ENCODE measurements at places on chromosomes 6 and 20.

GRCh38 chr6:47787620-47788497 is 6.0 kb downstream of the OPN5 start:
- DNase-seq: peak; percentile 9

DNA sequence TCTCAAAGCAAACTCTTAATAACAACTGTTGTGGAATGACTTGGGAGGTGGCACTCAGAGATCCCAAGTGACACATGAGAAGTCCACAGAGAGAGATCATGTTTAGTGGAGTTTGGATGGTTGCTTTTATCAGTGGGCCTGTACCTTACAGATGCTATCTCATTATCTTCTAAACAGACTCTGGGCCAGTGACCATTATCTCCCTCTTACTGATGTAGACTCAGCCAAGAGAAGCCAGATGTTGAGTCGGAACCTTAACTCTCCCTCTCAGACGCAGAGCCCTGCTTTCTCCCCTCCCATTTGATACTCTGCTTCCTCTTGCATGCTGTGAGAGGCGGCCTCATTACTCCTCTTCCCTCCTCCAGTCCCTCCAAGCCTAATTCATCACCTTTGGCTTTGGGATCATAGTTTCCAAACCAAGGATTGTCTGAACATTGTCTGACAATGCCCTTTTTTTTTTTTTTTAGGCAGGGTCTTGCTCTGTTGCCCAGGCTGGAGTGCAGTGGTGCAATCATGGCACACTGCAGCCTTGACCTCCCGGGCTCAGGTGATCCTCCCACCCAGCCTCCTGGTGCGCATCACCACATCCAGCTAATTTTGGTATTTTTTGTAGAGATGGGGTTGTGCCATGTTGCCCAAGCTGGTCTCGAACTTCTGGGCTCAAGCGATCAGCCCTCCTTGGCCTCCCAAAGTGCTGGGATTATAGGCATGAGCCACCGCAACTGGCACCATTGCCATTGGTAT is 4.5 kb upstream of the DDR1 start:
- no peak for DNase-seq

DNA sequence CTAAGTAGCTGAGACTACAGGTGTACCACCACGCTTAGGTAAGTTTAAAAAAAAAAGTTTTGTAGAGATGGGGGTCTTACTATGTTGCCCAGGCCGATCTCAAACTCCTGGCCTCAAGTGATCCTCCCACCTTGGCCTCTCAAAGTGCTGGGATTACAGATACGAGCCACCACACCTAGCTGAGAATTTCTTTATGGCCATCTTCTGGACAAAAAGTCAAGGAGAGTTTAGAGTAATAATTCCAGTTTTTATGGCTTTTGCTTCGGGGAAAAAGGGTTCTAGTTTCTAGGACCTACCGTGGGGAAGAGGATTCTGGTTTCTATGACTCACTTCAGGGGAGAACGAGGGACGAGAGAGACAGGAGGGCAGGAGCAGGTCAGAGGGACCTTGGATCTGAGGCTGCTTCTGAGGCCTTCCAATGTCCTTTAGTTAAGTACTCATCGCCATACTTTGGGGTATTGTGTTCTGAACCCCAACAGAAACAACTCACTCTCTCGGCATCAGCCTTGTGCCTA is 69.3 kb upstream of the IER3 start:
- DNase-seq: no peak

GRCh38 chr20:58666702-58667101 is 15.6 kb downstream of the STX16 start:
- DNase-seq: no peak

- DNase-seq: peak; percentile 6
Measured at GRCh38 chr6:105892577-105893262, 193.4 kb upstream of the PRDM1 start.

DNA sequence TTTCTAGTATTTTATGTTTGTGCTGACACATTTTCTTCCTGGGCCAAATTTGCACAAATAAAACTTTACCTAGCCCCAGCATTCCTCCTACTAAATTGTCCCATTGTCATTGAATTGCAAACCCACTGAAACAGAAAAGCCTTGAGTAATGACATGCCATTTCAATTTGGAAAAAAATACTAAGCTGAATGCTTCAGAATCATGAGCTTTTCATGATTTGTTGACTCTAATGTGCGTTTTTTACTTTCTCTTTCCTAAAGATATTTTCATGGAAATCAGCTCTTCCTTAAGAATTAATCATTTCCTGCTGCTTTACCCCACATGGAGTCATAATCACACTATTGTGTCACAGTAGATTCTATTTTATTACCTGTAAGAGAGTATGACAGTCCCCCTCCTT is 47.4 kb downstream of the TRDN start:
- DNase-seq: no peak

DNA sequence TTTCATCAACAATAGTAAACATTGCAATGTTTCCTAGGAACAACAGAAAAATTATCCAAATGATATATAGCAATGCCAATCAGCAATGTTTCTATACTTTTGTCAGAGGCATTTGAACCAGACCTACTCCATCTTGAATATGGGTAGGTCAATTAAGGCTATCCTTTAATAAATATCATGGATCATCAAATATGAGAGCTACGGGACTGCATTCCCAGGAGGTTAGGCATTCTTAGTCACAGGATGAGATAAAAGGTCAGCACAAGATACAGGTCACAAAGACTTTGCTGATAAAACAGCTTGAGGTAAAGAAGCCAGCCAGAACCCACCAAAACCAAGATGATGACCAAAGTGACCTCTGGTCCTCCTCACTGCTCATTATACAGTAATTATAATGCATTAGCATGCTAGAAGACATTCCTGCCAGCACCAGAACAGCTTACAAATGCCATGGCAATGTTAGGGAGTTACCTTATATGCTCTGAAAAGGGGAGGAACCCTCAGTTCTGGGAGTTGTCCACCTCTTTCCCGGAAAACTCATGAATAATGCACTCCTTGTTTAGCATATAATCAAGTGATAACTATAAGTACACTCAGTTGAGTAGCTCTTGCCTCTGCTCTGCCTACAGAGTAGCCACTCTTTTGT is 8.6 kb upstream of the SERPINB6 start:
- DNase-seq: no peak

DNA sequence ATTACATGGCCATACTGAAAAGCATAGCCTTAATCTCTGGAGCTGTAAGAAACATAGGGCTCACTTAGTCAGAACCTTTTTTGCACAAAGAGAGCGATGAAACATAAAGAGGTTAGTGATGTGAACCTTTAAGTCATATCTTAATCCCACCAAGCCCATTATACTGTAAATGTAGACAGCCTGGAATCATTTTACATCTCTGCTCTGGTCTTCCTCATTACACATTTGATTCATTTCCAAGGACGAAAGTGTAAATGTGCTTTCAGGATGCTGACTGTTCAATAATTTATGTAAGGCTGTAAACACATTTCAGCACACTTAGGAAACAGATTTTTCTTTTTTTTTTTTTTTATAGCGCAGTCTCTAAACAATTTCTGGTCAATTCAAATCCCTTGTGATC is 131.3 kb upstream of the B3GAT2 start:
- DNase-seq: no peak

- DNase-seq: no peak
Measured at GRCh38 chr6:148426317-148426977, 83.8 kb downstream of the SASH1 start.

DNA sequence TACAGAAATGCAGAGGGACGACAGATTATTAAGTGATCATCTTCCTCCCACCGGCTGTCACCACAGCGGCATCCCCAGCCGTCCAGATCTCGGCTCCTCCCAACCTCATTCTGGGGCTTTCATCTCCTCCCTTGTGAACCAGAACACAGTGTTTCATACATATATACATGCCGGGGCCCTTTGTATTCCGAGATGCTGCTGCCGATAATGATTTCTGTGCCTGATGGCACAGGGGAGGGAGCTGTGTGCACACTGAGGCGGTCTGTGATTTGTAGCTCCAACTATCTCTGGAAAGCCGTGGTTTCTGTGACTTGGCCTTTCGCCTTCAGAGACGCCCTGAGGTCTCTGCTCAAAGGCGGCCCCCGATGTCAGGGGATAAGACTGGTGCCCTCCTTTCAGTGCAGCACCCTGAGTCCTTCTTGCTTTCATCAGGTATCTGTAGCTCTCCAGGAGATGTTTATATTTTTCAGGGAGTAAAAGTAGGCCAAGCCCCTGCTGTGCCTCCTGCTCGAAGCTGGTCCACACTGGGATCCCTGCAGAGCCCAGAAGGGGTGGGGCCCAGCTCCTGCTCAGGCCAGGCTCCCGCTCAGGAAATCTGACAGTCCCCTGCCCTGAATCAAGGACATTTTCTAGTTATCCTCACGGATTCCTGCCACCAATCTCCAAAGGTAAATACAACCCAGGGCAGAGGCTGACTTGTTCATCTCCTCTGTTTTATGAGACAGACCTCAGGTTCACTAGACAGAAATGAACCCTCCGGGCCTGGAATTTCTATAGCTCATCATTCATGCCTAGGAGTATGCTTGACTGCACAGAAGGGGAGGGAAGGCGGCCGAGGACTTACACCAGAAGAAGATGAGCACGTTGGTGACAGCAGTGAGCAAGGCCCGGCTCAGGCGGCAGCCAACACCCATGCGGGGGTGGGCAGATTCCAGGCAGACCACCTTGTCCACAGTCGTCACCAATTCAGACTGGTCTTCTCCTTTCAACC is 11.2 kb downstream of the LEMD2 start:
- DNase-seq: no peak

GRCh38 chr20:50309280-50309763 is 118.7 kb downstream of the CEBPB start:
- DNase-seq: no peak

- no peak for DNase-seq
Measured at GRCh38 chr6:36605560-36606391, 11.6 kb downstream of the SRSF3 start.

- DNase-seq: no peak
Measured at GRCh38 chr6:159400826-159401225, 231.6 kb downstream of the FNDC1 start.

DNA sequence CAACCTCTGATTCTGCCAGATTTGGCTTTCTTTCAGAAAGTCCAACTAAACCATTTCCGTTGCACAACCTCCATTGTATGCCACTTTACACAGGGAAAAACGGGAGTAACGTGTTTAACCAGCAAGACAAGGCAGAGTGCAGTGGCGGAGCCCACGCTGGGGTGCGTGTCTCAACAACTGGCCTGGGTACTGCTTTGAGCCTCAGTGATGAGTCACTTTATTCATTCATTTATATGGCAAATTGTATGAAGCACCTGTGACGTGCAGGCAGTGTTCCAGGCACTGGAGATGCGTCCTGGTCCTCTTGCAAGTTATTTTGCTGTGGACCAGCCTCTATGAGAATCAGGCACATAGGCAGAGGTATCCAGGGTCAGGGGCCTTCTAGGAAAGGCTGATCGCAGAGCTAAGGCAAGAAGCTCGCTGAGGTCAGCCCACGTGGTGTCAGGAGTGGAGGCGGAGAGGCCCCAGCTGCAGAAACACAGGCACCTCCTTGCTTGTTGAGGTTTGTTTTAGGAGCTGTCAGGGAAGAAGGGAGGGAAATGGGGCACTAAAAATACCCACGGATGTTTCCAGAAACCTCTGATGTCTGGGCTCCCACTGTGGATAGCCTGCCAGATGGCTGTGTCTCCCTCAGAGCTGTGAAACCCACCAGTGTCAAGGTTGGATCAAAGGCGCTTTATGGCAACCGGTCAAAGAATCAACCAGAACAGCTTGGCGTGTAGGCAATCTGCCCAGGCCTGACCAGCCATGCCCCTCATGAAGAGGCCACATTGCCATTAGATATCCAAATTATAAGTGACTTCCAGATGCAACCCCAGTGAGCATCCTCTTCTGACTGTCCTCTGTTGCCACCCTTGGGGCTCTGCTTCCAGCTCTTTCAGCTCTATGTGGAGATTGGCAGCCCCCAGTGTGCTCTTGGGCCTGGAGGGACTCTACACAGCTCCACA is 157.2 kb downstream of the CD83 start:
- DNase-seq: no peak

DNA sequence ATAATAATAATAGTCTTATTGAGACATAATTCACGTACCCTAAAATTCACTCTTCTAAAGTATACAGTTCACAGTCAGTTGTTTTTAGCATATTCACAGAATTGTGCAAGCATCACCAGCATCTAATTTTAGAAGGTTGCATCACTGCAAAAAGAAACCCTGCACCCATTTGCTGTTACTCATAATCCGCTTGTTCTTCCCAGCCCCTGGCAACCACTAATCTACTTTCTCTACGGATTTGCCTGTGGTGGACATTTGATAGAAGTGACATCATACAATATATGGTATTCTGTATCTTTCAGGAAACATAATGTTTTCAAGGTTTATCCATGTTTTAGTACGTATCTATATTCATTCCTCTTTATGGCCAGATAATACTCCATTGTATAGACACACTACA is 41.5 kb upstream of the FAM184A start:
- no peak for DNase-seq

- no peak for DNase-seq
Measured at GRCh38 chr6:11393713-11394627, 143.6 kb upstream of the TMEM170B start.

DNA sequence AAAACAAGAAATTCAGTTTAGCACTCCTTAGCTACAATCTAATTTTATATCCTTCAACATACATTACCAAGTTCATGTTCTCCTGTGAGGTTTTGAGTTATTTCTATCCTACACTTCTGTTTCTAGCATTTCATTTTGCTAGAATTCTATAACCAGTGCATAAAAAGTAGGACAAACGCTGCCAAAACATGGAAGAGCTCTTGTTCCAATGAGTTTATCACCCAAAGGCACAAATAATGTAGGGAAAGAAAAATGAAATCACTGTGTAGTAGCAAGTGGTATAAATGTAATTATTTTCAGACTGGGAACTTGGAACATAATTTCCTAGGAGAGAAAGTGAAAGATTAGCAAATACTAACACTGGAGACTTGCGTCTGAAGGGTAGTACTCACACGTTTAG is 413.3 kb upstream of the NRSN1 start:
- no peak for DNase-seq

- DNase-seq: no peak
Measured at GRCh38 chr6:161410076-161410475, 136.2 kb upstream of the AGPAT4 start.

- no peak for DNase-seq
Measured at GRCh38 chr6:169810066-169810989, 58.9 kb downstream of the ERMARD start.

GRCh38 chr6:54134935-54135334 is 23.7 kb downstream of the MLIP start:
- DNase-seq: no peak

DNA sequence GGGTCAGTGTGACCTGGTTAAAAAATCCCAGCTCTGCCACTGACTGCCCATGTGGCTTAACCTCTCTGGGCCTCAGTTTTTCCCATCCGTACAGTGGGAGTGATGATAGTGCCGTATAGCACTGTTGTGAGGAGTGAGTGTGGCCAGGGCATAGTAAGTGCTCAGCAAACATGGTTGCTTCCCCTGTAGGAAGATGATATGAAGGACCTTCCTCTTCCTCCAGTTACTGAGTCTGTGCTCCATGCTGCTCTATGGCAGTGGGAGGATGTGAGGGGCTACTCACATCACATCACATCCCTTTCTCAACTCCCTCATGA is 13.1 kb downstream of the C6orf132 start:
- DNase-seq: no peak

DNA sequence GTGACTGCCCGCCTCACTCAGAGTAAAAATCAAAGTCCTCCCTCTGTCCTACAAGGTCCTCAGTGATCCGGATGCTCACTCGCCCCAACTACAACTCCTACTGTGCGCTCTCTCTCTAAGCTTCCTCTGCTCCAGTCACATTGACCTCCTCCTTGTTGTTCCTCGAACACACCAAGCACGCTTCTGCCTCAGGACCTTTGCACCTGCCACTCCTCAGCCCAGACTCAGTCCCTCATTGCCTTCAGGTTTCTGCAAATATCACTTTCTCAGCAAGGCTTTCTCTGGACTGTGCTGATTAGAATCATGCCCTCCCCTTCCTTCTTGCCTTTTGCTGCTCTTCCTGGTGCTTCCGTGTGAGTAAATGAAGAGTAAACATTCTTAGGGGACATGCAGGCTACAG is 41.6 kb downstream of the SULF2 start:
- DNase-seq: no peak

Measured in GM12892 (cell line).